Muscle of leg (tissue), 16 donors: ENCODE measurements at places on chromosomes 12 and 14. TPM values are rescaled to one million over a fixed set of nuclear protein-coding genes. Genes with fewer than 3 reads are reported as not detected.
A peak's percentile ranks its signal among the peaks of the same experiment; 100 is the strongest.

KRT75 gene
- not detected for polyA plus RNA-seq

GRCh38 chr14:54446161-54446693 lies 5.1 kb upstream of the CNIH1 start:
- DNase-seq: peak; percentile 14

DNAJC22 gene
- 0.26 TPM for polyA plus RNA-seq

- no peak for DNase-seq
These were observed 377.1 kb upstream of the RGS6 start for GRCh38 chr14:71554959-71555612.

GRCh38 chr14:93230539-93230938 lies 23.5 kb downstream of the UBR7 start:
- no peak for DNase-seq

ASIC1 gene
- 12.3 TPM for polyA plus RNA-seq

DNA sequence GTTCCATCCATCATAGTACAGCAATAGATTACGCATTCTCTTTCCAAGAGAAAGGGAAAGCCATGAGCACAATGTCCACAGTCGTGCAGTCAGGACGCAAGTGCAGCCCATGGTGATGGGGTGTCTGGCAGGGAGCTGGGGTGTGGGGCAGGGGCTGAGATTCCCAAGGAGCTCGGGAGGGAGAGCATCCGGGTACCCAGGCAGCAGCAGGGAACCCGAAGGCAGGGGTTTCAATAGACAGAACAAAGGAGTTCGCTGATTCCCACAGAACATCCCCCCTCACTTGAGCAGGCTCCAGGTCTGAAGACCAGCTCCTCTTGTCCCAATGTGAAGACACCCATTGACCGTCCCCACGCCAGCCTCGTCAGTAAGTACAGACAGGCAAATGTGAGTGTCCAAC lies 13.5 kb downstream of the ANHX start:
- no peak for DNase-seq

RIMKLB gene
- 69.8 TPM for polyA plus RNA-seq

SLCO1B3 gene
- not detected for polyA plus RNA-seq

GPR68 gene
- 0.70 TPM for polyA plus RNA-seq

ACADS gene
- 22.7 TPM for polyA plus RNA-seq

- peak; percentile 97 for DNase-seq
These were observed 15.8 kb downstream of the WNT5B start for GRCh38 chr12:1644534-1645438.

- no peak for DNase-seq
These were observed 141.1 kb downstream of the PAWR start for GRCh38 chr12:79549531-79550271.

SMCO2 gene
- polyA plus RNA-seq: not detected

MGP gene
- 164 TPM for polyA plus RNA-seq

- peak; percentile 61 for DNase-seq
These were observed 7.4 kb upstream of the TMEM132C start for GRCh38 chr12:128259556-128260070.

GALNT8 gene
- polyA plus RNA-seq: 7.4 TPM

GRCh38 chr14:92960706-92961566 lies 38.0 kb downstream of the CHGA start:
- DNase-seq: no peak

TPI1 gene
- 992 TPM for polyA plus RNA-seq

GRCh38 chr12:123571343-123571813 lies 13.0 kb upstream of the TMED2 start:
- peak; percentile 37 for DNase-seq

BCL2L14 gene
- 0.15 TPM for polyA plus RNA-seq
